ENCODE measurements at places on chromosomes 2 and 18.

DNA sequence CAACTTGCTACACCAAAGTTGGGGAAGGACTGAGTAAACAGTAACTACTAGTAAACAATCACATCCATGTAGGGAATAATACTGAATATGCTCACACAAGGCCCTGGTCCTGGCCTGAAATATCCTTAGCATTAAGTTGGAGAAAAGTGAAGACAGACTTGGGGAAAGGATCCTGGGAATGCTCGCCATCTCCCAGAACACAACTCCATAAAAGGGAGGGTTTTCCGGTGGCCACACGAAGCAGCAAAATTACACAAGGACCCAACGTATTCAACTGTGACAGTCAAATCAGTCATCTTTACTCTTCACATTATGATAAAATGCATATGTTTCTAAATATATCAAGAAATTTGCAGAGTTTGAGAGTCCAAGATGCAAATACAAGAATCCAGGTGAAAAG is 7.3 kb downstream of the NEMP2 start:
- no peak for DNase-seq

GRCh38 chr2:98470851-98471255 is 26.2 kb downstream of the INPP4A start:
- DNase-seq, result no peak

DNA sequence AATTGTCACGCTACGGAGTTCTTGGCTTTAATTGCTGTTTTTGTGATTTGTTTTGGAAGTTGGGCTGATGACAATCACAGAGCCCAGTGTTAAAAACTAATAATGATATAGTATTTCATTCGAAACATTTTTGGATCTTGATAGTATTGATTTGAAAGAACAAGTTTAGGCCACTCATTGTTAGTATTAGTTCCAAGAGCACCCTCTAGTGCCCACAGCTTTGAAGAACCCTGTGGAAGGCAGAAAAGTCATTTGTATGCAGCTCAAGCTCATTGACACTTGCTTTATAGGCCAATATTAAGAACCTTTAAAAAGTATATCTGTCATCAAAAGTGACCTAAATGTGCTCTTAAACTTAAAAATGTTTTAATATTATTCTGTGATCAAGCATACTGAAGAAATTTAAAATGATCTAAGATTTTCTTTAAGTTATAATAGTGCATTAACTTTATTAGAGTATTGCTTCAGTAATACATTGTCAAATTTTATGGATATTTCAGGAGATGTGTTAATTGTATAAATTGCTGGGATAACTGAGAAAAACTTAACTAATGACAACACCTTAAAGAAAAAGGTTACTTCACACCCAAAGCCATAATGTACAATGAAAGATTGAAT is 191.0 kb downstream of the GRB14 start:
- DNase-seq, result peak; percentile 35

DNA sequence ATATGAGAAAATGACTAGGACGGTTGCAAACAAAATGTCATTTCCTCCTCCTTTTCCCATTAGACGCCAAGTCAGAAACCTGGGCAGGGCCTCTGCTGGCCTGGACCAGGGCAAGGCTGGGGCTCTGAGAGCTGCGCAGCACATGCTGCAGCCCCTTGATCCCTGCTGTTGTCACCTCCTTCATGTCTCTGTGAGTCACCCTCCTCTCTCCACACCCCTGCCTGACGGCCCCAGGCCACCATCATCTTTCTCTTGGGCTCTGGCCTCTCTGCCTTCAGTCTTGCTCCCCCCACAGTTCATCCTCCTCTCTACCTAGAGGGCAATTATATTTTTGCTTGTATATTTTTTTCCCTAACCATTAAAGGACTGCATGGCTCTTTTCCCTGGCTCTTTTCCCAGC is 10.0 kb downstream of the FLACC1 start:
- DNase-seq, result no peak

DNA sequence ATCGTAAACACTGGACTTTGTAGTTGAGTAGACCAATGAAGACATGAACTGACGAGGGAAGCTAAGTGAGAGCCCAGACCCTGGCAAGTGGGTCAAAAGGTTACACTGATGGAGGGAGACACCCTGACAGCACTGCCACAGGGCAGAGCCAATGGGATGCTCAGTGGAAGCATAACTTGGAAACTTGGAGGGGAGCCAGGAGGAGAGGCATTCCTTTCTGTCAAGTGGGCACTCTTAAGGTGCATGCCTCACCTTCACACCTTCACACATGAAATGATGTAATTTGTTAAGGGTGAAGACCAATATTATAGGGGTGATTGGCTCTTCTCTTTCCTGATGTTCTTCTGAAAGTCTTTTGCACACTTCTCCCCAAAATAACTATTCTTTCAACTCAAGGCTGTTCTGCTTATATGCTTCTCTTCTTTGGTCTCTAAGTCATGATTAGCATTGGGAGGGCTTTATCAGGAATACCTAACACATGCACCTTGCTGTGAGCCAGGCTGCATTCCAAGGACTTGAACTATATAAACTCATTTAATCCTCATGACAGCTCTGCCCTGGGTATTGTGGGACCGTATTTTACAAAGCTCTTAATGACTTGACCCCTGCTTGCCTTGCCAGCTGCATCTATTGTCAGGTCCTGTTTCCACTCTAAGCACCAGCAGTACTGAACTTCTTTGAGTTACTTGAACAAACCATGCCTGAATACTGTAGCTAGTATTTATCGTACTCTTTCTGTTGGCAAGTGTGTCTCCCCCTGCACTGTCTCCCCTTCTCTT is 19.0 kb downstream of the RPL37A start:
- no peak for DNase-seq

- no peak for DNase-seq
Measured at GRCh38 chr2:84880395-84880644, 564 bp downstream of the TRABD2A start.

DNA sequence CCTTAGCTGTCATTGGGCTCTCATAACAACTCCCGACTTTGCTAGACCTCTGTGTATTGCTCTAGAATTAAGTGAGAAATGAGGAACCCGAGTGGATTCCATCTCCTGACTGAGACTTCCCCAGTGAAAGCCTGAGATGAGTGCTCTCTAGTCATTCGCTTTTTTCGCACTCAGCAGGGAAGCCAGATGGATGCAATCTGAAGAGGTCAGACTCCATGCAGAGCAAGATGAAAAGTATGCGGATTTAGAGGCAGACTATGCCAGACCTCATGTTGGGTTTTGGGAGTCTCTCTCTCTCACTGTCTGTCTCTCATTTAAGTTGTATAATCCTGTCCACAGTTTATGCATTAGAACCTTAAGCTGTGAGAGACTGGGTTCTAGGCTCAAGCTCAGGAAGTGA is 88.6 kb downstream of the SLC5A7 start:
- DNase-seq, result no peak

DNA sequence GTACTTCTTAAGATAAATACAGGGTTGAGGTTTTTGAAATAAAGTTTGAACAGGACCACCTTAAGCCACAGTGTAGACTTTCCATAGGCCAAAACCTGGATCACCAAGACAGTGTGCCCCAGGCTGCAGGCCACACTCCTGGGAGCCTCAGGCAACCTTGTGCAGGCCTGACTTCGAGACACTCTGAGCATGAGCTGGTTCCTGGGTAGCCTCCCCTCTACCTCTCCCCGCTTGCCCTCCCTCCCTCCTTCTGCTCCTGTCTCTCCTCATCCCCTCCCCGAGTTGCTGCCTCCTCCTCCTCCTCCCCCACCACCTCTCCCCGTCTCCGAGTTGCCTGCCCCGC is 10.6 kb upstream of the PROC start:
- no peak for DNase-seq

DNA sequence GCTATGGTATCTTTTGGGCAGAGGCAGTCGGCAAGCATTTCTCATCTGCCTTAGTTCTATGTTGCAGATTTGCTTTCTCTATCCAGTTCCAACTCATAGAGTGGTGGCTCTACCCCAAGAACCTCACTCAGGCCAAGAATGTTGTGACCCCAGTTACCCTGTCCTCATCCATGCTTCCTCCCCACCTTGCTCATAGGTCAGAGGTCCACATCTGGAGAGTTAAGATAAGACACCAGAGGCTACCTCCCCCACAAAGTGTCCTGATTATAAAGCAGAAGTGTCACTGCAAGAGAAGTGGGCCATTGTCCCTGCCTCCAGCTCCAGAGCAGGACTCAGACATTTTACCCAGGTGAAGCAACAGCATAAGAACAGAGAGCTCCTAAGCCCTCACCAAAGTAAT is 276.8 kb upstream of the CHST9 start:
- no peak for DNase-seq

DNA sequence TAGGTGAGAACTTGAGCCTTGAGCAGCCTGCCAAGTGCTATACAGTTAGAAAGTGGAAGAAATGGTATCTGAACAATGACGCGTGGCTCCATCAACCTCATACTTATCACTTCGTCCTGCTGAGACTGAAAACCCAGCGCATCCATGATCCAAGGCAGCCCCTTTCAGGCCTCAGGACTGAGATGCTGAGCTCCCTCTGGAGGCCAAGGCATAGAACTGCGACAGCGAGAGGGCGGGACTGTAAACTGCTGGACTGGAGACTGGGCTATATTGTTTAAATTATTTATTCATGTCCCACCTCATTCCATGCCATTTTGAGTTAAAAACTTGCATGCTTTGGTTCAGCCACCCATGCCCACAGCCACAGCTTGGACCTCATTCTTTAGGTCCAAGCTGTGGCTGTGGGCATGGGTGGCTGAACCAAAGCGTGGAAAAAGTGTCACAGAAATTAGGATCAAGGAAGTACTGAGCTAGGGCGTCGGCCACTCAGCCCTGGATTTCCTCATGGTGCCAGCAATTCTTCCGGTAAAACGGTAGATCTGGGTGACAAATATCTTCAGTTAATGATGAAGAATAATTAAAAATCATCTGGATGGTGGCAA is 195.5 kb downstream of the L3MBTL4 start:
- no peak for DNase-seq

GRCh38 chr18:62327977-62328376 is 2.9 kb downstream of the TNFRSF11A start:
- no peak for DNase-seq

- DNase-seq, result no peak
Measured at GRCh38 chr2:25342372-25343186, 854 bp upstream of the DNMT3A start.

- DNase-seq, result no peak
Measured at GRCh38 chr2:163681745-163682144, 54.1 kb downstream of the FIGN start.

DNA sequence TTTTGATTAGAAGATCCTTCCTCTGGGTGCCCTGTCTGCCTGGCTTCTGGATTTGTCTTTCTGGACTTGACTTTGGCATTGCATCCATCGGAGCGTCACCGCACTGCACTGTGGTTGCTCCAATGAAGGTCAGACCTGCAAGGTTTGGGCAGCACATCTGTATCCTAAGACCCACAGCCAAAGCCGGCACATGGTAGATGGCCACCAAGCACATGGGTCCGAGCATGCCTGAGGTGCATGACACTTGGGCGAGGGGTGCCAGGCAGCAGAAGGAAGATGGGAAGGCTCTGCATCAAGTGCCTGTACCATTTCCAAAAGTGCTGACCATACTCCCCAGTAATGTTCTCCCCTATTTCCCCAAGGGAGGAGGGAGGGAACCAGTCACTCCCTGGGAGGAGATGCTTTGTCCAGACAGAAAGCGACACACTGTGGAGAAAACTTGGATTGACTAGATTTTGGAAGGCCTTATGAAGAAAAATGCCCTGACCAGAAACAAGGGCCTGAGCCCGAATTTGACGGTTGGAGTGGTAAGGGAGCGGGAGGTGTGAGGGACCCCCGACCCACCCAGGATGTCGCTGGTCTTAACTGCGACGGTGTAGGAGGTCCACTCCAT is 149.9 kb downstream of the LOXHD1 start:
- DNase-seq, result no peak

- DNase-seq, result no peak
Measured at GRCh38 chr2:219630770-219631405, 3.5 kb downstream of the SLC4A3 start.

- no peak for DNase-seq
Measured at GRCh38 chr2:32874931-32875330, 71.8 kb upstream of the LTBP1 start.

DNA sequence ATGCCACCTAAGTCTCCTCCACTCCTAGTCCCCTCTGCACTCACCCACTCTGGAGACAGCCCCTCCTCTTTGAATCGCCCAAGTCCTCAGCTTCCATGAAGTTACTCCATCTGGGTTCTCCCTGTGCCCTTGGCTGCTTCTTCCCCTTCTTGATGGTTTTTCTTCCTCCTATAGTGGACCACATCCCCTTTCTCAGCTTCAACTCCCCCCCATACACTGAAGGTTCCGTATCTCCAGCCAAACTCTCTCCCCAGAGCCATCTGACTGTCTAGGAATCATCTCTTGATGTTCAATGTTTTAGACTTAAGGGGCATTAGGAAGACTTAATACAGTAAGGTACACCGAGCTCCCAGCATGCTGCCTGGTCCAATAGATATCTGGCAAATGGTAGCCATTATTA is 39.6 kb downstream of the EMX1 start:
- no peak for DNase-seq
